ENCODE measurements at places on chromosomes 1 and 21.
A peak's percentile ranks its signal among the peaks of the same experiment; 100 is the strongest.

GRCh38 chr21:45494135-45494850, 47.9 kb downstream of the SLC19A1 start:
- no peak for DNase-seq

DNA sequence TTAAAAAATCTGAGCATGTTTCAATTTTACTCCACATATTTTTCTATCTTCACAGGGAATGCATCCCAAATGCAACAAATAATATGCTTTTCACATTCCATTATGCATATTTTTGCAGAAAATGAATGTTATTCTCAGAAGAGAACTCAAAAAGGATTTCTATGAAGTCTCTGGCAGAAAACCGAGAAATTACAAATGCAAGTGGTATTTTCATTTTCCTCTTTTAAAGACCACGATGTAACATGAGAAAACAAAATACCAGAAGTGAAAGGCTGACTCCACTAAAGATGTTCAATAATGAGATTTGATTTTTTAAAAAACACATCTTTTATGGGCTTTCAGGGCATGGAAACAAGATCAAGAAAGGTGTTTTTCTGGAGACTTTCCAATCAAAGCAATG, 5.0 kb upstream of the PDC start:
- no peak for DNase-seq

DNA sequence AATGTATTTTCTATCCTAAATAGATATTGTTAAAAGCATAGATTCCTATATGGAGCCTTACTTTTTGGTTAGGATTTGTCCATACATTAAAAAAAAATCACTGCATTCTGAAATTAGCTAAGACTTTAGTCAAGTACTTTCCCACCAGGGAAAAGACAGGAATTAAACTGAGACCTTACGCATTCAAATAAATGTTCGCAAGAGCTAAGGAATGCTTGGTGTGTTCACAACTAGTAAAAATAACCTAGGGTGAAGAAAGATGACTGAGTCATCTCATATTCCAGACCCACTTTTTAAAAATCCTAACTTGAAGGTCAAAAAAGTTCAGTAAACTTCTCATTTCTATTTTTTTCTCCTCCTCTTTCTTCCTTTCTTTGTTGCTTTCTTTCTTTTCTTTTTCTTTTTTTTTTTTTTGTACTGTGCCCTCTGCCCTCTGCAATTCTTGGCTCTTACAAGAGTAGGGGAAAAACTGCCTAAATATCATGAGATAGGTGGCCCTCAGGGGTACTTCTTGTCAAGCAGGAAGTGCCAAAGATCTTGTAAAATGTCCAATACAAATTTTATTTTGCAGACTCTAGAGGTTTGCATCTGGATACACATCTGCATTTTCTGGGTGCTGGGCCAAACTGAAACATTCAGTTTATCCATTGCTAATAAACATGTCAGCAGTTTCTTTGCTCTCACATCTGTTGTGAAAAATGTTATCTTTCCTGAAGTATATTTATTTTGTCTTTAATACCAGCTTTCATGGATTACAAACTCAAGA, 121.4 kb upstream of the GORAB start:
- no peak for DNase-seq

GRCh38 chr1:93738075-93738622, 56.5 kb upstream of the BCAR3 start:
- DNase-seq, result no peak

DNA sequence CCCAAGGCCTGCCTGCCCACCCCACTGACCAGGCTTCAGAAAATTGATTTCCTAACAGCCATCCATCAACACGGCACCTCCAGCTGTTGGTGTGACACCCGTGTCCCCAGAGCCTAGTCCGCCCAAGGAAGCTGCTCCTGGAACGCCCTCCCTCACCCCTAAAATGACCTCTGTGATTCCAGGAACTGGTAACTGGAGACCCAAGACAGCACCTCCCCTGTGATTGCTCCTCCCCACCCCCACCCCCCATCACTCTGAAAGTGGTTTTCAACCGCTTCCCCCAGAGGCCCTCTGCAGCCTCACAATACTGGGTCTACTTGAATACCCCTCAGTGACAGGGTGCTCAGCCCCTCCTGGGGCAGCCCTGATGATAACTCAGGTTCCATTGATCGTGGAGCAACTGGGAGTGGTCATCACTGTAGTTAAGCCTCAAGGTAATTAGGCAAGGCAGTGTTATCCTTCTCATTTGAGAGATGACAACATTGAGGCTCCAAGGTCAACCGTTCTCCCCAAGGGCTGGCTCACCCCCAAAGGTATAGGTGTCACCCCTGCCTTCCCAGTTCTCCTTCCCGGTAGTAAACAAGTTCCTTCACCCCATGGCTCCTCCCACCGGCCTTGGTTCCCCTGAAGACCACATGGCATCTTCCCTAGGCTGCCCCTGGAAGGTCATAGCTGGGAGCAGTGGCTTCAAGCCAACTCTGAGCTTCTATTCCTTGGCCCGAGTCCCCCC, 52.0 kb downstream of the TAS1R2 start:
- no peak for DNase-seq

GRCh38 chr1:19460535-19461219, 24.7 kb downstream of the CAPZB start:
- no peak for DNase-seq

GRCh38 chr1:154694995-154695394, 87.0 kb upstream of the ADAR start:
- DNase-seq, result no peak

- no peak for DNase-seq
Measured at GRCh38 chr1:230105245-230105753, 38.3 kb downstream of the GALNT2 start.

GRCh38 chr1:222582099-222582774, 7.5 kb downstream of the TAF1A start:
- no peak for DNase-seq

DNA sequence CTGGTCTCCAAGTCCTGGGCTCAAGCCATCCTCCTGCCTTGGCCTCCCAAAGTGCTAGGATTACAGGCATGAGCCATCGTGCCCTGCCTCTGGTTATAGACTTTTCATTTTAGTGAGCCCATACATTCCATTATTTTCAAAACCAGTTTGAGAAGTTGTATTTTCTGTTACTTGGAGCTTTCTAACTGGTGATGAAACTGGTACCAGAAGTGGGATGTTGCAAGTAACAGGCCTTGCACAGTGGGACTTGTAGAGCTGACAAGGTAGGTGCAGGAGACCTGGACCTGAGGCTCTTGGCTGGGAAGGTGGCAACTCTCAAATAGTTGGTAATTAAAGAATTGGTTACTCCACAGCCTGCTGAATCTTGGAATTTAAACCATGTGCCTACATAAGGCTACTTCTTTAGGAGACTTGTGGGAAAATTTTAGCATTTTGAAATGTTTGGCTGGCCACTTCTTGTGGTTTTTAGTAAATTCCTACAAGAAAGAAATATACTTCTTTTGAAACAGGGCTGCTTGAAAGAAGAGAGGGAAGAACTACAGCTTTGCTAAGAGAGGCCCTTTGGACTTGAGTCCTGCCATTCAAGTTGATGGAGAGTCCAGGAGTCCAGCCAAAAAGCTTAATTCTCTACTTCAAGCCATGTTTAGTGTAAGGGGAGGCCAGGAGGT, 9.8 kb upstream of the ALPL start:
- DNase-seq, result no peak

DNA sequence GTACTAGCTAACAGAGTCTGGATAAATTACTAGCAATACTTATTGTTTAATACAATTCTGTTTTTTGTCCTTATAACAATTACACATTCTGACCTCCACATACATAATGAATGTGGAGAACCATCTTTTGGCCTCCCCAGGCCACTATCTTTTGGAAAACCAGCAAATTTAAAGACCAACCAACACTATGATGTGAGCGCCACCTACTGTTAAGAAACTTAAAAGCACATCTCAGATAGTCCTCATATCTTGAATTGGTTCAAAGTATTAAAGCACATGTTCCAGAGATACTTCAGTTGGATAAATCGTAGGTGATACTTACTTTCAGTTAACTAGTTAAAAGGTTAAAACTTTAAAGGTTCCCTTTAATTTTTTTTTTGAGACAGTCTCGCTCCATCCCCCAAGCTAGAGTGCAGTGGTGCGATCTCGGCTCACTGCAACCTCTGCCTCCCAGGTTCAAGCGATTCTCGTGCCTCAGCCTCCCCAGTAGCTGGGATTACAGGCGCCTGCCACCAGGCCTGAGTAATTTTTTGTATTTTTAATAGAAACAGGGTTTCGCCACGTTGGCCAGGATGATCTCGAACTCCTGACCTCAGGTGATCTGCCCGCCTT, 29.3 kb upstream of the USP1 start:
- DNase-seq, result no peak

GRCh38 chr1:34645919-34646318, 108.9 kb upstream of the GJB5 start:
- DNase-seq, result no peak

- no peak for DNase-seq
Measured at GRCh38 chr1:182426442-182427430, 23.2 kb upstream of the RGSL1 start.

DNA sequence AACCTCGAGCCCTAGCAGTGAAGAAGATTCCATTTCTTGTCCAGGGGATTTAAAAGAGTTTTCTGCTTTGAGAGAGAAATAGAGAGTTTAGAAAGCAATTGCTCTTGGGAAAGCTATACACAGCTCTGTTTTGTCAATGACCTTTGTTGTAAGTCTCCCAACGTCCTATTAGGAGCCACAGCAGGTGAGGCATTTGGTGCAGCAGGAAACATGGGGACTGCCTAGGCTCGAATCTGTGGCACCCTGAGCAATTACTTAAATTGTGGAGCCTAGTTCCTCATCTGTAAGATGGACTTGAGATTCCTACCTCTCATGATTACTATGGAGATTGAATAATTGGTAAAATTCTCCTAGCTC, 8.2 kb downstream of the DCLRE1B start:
- DNase-seq, result no peak

GRCh38 chr1:194503209-194503608, 1316.8 kb upstream of the B3GALT2 start:
- DNase-seq, result no peak

DNA sequence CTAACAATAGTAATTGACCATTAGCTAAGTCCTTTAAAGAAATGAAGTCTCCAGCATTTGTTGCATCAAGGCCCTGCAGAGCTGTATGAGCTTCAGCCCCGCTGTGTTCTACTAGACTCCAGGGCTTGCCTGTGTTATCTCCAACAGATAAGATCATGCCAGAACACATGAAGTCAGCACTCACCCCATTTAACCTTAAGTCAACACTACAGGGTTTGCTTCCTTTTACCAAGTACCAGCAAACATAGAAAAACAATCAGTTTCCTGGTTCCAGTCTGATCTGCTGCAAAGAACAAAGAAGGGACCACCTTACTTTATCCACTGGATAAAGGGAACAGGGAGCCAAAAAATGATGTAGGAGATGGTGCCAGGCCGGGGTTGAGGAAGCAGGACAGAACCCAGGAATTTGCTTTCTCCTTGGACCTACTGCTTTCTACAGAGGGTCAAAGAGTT, 41.3 kb upstream of the ENAH start:
- no peak for DNase-seq

DNA sequence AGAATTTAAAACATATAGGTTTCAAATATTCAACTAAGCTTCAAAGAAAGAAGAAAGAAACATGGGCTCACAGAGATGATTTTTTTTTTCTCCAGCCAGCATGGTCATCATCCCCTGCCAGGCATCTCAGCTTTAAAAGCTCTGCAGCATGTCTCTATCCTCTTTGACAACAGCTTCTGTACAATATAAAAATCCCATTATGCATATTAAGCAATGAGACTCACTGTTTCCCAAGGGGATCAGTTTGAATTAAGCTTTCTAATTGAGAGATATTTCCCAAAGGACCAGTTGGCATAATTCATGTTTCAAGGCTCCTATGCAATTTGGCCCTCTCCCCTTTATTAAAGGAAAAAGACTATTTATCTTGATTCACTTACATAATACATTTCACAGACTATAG, 220.3 kb downstream of the GRIK1 start:
- no peak for DNase-seq

- DNase-seq, result no peak
Measured at GRCh38 chr1:231424950-231425805, 3.1 kb upstream of the EGLN1 start.

- DNase-seq, result no peak
Measured at GRCh38 chr1:117576236-117576635, 29.6 kb upstream of the TENT5C start.

GRCh38 chr1:30743584-30744059, 14.0 kb downstream of the LAPTM5 start:
- DNase-seq, result peak; percentile 54

GRCh38 chr1:31572323-31573104, 3.8 kb upstream of the TINAGL1 start:
- no peak for DNase-seq

DNA sequence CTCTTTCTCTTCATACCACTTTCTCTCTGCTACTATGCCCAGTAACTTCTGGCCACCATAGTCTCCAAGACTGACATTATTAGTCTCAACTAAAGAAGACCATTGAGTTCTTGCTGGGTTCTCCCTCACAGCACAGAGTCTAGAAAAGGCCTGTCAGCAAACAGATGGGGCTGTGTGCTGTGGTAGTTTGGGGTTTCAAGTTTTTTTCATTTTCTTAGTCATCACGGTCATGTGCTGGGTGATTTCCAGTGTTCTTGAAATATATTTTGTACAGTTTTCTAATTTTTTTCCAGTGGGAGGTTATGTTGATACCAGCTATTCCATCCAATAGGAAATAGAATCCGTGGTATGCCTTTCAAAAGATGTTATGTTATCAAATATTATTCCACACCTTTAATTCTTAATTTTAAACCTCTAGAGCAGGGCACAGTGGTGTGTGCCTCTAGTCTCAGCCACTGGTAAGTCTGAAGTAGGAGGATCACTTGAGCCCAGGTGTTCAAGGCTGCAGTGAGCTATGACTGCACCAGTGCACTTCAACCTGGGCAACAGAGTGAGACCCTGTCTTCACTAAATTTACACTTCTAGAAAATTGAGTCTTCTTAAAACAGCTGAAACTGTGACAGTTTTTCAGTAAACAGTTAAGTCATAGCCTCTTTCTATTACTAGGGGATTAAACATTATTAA, 8.3 kb downstream of the CFHR2 start:
- DNase-seq, result no peak

GRCh38 chr1:17167041-17167785, 37.7 kb upstream of the PADI1 start:
- DNase-seq, result no peak

DNA sequence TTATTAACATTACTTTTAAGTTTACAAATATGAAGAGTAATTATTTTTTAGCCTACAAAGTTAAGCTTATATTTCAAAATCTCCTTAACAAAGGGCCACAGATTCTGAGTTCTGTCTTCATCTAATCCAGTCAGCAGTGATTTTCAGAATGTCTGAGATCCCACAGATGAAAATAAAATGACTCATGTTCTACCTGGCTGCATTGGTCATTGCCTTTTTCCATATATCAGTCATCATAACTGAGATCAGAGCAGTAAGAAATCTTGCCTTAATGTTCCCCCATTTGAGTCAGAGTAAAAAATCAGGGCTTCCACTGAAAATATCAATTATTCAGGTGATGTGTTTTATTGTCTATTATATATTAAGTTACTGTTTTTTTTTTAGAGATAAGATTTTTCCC, 416.1 kb downstream of the MRPL39 start:
- DNase-seq, result no peak

Measured in activated gamma-delta T cell treated with anti-CD3 and anti-CD28 coated beads, Interleukin-2, amount 50 U/mL, for 16 hours (primary cell).